ENCODE measurements at places on chromosomes 1 and 21. TPM values are rescaled to one million over a fixed set of nuclear protein-coding genes. Genes with fewer than 3 reads are reported as not detected.

Gene OR2AK2
- not detected for total RNA-seq

Gene OR2T10
- total RNA-seq = not detected

GRCh38 chr1:233514946-233515391 is 98.9 kb upstream of the KCNK1 start:
- no peak for DNase-seq

- DNase-seq = no peak
These were observed 123.0 kb upstream of the IGSF21 start for GRCh38 chr1:17984583-17984982.

GRCh38 chr21:41161428-41161827 is 6.5 kb upstream of the BACE2 start:
- no peak for DNase-seq

GRCh38 chr1:191348328-191348727 is 809.9 kb upstream of the RGS18 start:
- DNase-seq = no peak

GRCh38 chr21:32046191-32046590 is 173.4 kb downstream of the HUNK start:
- no peak for DNase-seq

DNA sequence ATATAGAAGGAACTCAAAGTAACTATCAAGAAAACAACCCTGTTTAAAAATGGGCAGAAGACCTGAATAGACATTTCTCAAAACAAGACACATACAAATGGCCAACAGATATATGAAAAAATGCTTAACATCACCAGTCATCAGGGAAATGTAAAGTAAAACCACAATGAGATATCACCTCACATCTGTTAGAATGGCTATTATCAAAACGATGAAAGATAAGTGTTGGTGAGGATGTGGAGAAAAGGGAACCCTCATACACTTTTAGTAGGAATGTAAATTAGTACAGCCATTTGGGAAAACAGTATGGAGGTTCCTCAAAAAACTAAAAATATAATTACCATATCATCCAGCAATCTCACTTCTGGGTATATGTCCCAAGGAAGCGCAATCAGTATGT is 3.0 kb downstream of the CTSS start:
- DNase-seq = no peak

Measured in chondrocyte (in vitro differentiated cells).